G401 (cell line): ENCODE measurements at places on chromosomes 2 and 18.

DNA sequence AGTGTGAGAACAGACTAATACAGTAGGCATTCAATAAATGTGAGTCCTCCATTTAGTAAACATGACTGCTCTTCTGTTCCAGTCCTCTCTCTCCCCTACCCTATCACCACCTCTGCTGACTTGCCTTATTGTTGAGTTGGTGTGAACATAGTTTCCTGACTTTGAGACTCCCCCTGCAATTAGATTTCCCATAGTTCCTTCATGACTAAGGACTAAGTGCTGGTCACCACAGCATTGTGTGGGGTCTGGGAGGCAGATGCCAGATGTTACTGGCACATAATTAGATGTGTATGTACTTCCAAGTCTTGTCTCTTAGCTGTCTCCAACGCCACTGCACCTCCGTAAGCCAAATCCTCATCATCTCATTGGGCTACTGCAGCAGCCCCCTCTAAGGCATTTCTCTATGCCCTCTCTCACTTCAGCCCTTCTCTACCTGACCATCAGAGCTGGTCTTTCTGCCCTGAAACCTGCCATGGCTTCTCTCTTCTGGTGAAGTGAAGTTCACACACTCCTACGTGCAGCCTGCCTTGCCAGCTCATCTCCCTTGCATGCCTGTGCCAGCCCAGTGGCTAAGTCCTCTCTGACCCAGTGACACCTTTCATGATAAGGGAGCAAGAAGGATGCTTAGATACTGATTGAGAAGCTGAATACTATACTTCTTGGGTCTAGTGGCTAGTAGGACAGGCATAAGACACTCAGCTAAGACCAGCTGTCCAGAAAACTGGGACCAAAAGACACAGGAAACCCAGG, 81.6 kb upstream of the ALPP start:
- no peak for DNase-seq

DNA sequence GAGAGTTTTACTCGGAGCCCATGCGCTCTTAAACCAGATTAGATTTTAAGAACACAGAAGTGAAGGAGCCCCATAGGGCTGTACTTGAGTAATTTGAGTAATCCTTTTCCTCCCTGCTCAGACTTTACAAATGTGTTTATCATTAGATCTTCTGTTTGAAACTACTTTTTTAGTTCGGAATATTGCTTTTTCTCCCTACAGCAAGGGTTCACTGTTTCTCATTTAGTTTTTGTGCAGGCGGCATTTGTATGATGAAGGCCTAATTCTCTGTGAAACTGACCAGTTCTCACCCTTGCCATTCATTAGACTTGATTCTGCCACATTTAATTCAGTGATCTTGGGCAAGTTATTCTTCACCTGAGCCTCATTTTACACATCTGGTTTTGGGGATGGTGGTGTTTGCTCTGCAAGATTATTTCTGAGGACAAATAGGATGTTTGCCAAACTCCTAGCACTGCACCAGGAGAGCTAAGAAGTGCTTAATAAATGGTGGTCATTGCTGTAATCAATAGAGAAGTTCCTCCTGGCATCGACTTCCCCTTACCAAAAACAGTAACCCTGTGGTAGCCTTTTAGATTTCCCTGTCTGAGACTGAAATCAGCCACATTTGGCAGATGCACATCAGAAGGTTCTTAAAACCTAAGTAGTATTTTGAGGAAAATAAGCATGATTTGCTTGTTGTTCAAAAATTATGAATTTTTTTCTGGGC, 2.2 kb downstream of the B3GNT2 start:
- no peak for DNase-seq

DNA sequence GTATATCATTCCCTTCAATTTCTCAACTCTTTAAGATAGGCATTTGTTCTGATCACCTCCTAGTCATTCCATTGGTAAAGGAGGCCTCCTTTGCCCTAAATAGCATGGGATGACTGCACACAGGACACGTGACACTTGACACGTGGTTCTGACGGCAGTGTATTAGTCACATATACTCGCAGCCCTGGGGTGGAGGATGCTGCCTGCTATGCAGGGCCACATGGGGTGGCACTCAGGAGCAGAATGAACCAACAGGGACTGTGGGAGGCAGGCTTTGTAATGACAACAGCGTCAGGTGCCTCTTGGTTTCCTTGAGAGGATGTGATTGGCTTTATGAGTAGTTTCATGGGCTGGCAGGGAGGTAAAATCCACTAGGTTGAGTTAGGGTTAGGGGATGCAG, 9.3 kb upstream of the KCNS3 start:
- no peak for DNase-seq

DNA sequence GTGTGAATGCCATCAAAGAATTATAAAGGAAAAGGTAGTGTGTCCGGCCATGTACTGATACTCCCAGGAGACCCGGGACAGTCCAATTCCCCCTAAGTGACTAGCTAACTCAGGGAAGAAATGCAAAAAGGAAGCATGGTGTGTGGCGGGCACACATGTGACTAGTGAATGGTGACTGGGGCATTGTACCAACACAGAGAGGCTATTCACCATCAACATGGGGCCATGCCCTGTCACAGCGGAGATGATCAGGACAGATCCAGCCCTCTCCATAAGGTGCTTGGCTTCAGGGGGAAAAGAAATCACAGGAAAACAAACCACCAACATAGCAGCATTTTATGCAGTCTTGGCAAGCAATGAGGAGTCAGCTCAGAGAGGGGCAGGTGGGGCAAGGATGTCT, 34.3 kb downstream of the FAM168B start:
- no peak for DNase-seq

DNA sequence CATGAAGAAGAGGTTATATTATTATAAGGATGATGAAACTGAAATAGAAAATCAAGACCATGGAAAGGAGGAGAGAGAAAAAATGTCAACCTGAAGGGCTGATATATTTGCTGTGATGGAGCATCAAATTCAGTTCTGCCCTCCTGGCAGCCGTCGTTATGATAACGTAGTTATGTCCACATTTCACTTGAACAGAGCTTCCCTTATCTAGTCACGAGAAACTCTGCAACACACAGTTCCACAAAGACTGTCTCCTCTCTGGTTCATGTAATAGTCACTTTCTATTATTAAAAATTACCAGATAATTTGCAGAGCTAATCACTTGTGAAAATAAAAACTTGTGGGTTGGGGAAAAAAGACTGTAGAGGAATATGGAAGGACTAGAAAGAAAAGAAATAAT, 19.5 kb upstream of the RBMS1 start:
- DNase-seq, result no peak

DNA sequence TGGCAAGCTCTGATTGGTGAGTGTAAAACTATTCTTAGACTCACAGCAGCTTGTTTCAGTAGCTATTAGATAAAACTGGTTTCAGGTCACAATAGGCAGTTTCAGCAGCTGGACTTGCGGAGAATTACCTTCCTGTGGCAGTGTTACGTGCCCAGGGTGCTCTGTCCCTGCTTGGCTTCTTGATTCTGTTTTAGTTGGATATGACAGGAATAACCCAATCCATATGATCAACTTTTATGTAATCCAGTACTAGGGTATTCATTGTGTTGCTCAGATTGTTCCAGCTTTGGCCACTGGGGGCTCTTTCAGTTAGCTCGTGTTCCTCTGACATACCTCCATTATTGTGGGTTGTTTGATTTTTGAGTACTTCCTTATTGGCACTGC, 43.1 kb downstream of the INPP4A start:
- DNase-seq, result no peak

- DNase-seq, result no peak
Measured at GRCh38 chr18:61333746-61334490, 688 bp downstream of the CDH20 start.

DNA sequence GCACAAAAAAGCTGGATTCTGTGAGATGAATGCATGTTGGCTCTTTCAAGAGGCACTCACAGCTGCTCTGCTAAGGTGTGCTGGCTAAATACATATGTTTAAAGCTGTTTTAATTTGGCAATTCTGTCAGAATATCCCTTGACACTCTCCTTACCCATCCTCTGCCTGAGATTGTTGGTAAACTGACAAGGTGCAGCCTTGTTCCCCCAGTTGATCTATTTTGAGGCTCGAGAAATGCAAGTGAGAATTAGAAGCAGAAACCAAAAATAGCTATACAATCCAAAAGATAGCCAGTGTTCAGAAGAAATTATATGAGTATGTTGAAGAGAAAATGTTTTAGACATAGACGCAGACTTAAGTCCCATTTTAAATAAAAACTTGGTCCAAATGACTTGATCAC, 971.7 kb upstream of the GYPC start:
- no peak for DNase-seq

GRCh38 chr2:217314021-217314460, 454.2 kb upstream of the TNP1 start:
- DNase-seq, result no peak

DNA sequence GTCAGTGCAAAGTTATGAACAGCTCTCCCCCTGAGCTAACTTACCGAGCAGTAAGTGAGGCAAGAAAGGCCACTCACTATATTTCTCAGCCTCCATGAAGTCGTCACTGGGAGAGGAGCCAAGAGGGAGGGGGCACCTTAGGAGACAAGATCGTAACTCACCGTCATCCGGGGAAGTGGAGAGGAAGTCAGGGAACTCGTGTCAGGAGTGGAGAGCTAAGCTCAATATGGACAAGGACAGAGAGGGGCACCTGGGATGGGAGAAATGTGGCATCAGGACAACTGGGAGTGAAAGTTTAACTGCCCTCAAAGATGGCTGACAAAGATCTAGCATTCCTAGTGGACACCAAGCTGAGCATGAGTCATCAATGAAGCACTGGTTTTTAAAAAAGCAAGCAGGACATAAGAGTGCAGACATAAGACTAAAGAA, 37.1 kb downstream of the BCL11A start:
- no peak for DNase-seq

GRCh38 chr18:75162467-75162866, 46.5 kb downstream of the PTGR3 start:
- no peak for DNase-seq

DNA sequence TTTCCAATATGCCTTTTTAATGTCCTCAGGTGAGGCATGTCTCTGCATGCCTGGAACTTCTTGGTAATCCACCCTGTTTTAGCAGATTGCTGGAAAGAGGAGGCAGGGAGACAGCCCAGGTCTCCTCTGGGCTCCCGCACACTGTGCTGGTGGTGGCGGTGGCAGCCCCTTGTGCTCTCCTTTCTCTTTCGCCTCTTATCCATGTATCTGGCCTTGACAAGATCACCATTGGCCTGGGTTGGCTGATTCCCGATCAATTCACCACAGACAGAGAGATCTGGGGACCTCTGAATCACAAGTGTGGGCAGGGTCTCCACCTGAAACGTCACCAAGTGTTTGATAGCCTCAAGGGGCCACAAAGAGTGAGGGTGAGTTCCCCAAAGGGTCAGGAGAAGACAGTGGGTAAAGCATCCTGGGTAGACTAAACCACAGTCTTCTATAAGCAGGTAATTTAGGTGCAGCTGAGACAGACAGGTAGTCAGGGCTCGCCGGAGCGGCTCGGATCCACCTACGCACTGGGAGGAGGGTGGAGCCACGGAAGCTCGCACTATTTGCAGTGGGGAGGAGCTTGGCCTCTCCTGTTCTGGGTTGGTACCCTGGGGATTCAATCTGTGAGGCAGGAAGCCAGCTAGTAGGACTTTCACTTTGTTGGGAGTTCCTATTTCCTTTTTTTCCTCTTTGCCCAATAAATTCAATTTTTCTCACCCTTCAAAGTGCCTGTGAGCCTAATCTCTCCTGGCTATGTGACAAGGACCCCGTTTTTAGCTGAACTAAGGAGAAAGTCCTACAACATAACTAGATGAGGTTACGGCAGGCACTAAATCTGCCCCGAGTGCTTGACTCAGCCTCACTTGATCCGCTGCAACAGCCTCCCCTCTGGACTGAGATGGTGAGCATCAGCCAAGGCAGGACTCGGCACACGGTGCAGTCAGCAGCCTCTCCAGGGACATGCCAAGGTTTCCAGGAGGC, 57.6 kb downstream of the SLC4A3 start:
- DNase-seq, result no peak

DNA sequence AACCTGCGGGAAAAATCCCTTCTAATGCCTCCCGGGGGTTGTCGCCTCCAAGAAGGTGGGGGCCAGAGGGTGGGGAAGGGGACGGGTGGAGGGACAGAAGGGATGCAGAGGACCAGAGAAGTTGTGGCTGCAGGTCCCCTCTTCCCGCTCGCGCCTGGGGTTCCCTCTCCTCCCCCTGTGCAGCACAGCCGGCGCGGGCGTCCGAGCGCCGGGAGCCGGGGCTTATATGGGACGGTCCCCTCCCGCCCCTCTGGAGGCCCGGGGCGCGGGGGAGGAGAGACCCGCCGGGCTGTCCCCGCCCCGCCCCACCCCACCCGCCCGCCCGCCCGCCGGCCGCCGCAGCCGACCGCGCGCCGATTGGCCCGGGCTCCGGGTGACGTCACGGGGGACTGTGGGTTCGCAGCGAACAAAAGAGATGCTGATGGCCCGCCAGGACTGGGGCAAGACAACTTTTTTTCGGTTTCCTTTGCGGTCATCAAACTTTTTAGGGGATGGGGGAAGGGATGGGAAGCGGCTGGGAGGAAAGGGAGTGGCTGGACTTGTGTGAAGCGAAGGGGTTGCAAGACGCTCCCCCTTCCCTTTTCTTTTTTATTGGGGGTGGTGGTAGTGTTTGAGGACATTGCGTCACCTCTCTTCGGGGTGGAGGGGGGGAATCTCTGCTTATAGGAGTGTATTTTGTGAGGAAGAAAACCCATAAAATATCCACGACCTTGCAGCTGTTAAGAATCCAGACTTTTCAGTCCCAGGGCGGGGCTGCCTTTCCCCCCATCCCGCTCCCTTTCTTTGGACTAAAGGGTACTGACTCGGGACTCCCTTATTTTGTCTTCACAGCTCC, at the start of gene FN1:
Gene FN1 (minus strand): TSS at position 199 of the 835 bp plus-strand sequence. CDS start 266 bp downstream, outside the sequence.
- no peak for DNase-seq

DNA sequence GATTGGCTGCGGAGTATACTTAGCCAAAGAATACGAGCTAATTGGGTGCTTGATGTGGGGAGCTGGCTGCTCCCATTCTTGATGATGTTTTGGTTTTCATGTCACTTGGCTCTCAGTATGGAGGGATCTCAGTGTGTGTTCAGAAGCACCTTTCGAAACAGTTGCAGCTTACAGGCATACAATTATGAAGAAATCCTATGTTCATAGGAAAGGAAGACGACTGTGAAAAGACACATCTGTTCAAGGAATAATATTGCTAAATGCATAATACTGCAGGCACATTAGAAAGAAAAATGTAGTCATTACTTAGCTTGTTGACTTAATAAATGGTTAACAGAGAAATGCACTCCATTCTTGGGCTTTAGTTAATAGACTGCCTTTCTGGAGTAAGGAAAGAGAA, 4.1 kb downstream of the LRRC30 start:
- no peak for DNase-seq
